PC-3 (cell line): ENCODE measurements at places on chromosomes 13 and 19. TPM values are rescaled to one million over a fixed set of nuclear protein-coding genes. Genes with fewer than 3 reads are reported as not detected.
A peak's percentile ranks its signal among the peaks of the same experiment; 100 is the strongest.

- peak; percentile 94 for DNase-seq
- H3K27me3 ChIP-seq, result no peaks in the 10 kb centered on the region
- peak overlapping the region; percentile 45; the same call in 1 of the 2 replicates for H3K4me3 ChIP-seq
- peaks cover 38% of the 10 kb centered on the region for H3K4me1 ChIP-seq
Observed at GRCh38 chr13:30739761-30740642, 4.7 kb downstream of the ALOX5AP start.

GRCh38 chr19:51292971-51293370 lies 18.5 kb upstream of the IGLON5 start:
- peaks cover 91% of the 10 kb centered on the region for H3K27me3 ChIP-seq
- H3K4me3 ChIP-seq, result no peak overlapping the region
- H3K36me3 ChIP-seq, result no peaks in the 10 kb centered on the region
- H3K27ac ChIP-seq, result no peak overlapping the region
- no peaks in the 10 kb centered on the region for H3K4me1 ChIP-seq
- no peak for DNase-seq

DNA sequence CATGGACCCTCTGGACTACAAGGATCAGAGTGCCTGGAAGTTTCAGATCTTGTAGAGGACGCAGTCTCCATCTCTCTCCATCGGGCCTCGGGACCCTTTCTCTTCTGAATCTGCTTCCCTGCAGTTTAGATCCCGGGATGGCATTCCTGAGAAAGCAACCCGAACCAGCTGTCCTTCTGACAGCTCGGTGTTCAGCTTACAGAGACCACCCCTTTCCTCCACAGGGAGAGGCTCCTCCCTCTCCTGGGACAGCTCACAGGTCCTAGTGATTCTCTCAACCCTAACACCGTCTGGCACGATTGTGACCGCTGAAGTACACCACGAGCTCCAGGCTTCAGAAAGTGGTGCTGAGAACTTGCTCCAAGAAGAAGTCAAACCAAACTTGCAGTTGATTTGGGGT lies 18.2 kb downstream of the CRX start:
- H3K27me3 ChIP-seq, result no peaks in the 10 kb centered on the region
- H3K27ac ChIP-seq, result no peak overlapping the region
- H3K36me3 ChIP-seq, result no peaks in the 10 kb centered on the region
- H3K4me1 ChIP-seq, result no peaks in the 10 kb centered on the region

DNA sequence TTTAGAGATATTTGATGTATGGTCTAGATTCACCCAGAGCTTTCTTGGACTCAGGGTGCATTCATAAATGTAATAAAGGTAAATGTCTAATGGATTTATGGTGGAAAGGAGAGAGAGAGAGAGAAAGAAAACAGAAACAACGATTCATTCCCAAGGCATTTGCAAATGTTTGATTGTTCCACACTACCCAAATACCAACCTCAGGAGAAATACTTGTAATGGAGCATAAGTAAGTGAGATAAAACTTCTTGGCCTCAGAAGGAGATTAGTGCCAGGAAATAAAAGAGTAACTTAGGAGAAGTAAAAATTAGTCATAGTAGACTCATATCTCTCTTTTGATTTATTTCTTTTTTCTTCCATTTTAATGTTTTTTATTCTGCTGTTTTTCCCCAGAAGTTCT lies 40.6 kb upstream of the DGKH start:
- H3K27ac ChIP-seq, result no peak overlapping the region
- H3K4me3 ChIP-seq, result no peak overlapping the region
- H3K36me3 ChIP-seq, result no peaks in the 10 kb centered on the region
- DNase-seq, result peak; percentile 51
- H3K27me3 ChIP-seq, result no peaks in the 10 kb centered on the region

PLVAP gene
- not detected in 2 replicates for total RNA-seq

DNA sequence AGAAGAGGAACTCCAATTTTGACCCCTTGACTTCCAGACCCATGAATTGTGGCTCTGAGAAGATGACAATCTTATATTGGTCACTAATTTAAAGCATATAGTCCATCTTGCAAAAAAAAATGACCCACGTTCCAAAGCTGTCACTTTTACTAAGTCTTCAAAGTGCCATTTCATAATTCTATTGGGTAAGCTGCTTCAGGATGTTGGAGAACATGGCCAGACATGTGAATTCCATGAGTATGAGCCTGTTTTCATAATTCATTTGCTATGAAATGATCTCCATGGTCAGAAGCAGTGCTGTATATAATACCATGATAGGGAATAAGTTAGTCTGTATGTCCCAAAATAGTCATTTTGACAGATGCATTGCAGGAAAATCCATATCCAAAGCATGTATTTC lies 1787.3 kb downstream of the SLITRK5 start:
- no peak overlapping the region for H3K4me3 ChIP-seq
- no peaks in the 10 kb centered on the region for H3K27me3 ChIP-seq
- no peak for DNase-seq
- H3K27ac ChIP-seq, result no peak overlapping the region
- H3K36me3 ChIP-seq, result no peaks in the 10 kb centered on the region

DNA sequence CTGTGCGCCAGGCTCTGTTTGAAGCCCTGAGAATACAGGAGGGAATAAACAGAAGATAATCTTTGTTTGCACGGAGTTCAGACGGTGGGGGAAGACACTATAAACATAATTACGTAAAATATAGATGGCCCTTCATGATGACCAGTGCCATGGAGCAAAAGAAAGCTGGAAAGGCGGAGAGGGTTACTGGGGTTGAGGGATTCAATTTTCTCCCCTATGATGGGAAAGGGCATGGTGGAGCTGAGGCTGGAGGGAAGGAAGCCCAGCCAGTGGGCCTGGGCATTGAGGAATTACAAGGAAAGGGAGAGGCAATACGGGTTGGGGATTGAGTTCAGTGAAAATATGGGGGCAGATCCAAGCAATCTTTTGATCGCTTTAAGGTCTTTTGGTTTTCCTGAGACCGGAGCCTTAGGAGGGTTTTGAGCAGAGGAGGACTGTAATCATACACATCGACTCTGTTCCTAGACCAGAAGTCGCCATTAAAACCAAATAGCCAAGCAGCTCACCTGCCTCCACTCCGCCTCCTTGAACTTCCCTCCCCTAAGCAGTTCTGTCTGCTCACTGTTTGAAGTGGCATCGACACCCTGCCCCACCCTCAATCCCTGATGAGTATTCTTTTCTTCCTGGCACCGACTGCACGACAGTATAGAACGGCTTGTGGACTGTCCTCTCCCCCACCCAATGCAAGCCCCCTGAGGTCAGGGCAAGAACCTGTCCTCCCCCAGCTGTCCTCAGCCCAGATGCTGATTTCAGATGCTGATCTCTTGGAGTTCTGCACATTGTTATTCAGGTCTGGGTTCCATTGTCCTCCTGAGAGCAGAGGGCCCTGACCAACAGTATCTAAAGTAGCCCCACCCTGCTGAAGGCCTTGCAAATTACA lies 813 bp upstream of the ZNF296 start:
- no peak for DNase-seq
- H3K27me3 ChIP-seq, result no peaks in the 10 kb centered on the region

- H3K4me3 ChIP-seq, result no peak overlapping the region
- no peak overlapping the region for H3K27ac ChIP-seq
- peak; percentile 42 for DNase-seq
- peaks cover 40% of the 10 kb centered on the region for H3K4me1 ChIP-seq
- H3K27me3 ChIP-seq, result no peaks in the 10 kb centered on the region
Observed at GRCh38 chr19:50977626-50978025, 6.1 kb downstream of the KLK7 start.

TMEM143 gene
- total RNA-seq, result 1.3 and 7.1 TPM in 2 replicates

DNA sequence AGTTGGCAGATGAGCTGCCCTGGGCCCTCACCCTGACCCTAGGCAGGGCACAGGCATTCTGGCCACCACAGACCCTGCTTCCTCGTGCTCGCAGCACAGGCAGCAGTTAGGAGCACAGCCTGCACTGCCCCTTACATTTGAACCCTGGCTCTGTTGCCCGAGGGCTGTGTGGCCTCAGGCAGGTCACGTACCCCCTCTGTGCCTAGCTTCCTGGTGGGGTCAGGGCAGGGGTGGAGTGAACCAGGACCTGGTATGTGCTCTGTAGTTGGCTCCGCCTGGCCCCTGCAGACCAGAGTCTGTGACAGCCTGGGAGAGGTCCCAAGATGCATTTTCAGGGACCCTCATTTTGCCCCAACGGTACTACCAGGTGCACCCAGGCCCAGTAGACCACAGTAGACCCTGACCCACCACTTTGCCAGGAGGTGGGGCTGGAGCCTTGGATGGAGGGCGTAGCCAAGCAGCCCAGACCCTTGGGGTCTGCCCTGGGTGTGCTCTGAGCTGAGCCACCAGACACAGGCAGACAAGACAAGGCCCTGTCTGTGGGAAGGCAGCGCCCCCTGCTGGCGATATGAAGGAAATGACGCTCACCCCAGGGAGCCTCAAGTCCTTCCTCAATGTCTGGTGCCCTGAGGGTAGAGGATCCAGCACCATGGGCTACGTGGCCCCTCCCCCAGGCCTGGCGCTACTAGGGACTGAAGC lies 9.1 kb downstream of the LYL1 start:
- no peaks in the 10 kb centered on the region for H3K36me3 ChIP-seq
- peaks cover 11% of the 10 kb centered on the region; the same call in 1 of the 2 replicates for H3K4me1 ChIP-seq
- no peaks in the 10 kb centered on the region for H3K27me3 ChIP-seq
- H3K27ac ChIP-seq, result no peak overlapping the region

GRCh38 chr13:25462301-25463125 lies 90.7 kb downstream of the ATP8A2 start:
- no peak for DNase-seq
- no peak overlapping the region for H3K27ac ChIP-seq
- H3K4me1 ChIP-seq, result peaks cover 4% of the 10 kb centered on the region; the same call in 1 of the 2 replicates

GRCh38 chr19:1855828-1856255 lies 7.5 kb downstream of the KLF16 start:
- no peaks in the 10 kb centered on the region for H3K27me3 ChIP-seq
- H3K36me3 ChIP-seq, result no peaks in the 10 kb centered on the region
- DNase-seq, result no peak
- no peak overlapping the region for H3K4me3 ChIP-seq
- H3K4me1 ChIP-seq, result peaks cover 15% of the 10 kb centered on the region; the same call in 1 of the 2 replicates
- H3K27ac ChIP-seq, result no peak overlapping the region

KLK7 gene
- 0.23 and 3.6 TPM in 2 replicates for total RNA-seq

DNA sequence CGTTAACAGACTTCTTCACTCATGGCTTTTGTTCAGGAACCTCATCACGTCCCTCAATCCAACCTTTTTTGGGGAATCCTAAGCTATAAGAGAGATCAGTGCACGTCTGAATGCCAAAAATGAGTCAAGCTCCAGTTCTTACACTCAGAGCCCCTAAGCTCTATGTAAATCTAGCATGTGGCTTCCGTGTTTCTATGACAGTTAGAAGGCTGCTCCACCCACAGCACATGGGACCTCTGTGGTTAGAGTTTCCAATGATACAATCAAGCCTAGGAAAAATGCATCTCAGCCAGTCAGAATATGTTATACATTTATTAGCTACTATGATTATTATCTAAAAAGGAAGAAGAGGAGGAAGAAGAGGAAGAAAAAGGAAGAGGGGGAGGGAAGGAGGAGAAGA lies 135.9 kb downstream of the ENOX1 start:
- DNase-seq, result no peak
- H3K36me3 ChIP-seq, result no peaks in the 10 kb centered on the region
- no peak overlapping the region for H3K4me3 ChIP-seq
- H3K27ac ChIP-seq, result no peak overlapping the region

DNA sequence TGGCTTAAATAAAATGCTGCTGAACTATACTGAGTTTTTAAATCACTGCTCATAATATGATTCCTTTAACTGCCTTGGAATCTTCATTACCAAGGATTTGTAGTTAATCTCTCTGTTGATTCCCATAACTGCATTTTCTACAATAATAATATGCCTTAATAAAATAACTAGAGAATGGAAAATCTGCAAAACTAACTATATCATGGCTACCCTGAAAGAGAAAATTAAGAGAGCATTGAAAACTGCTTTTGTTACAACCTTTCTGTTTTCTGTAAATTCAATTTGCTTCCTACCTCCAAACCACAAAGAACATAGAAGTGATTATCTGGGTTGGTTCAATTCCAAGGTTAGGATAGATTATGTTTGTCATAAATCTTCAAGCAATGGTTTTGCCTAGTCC lies 202.8 kb upstream of the ATXN8OS start:
- no peaks in the 10 kb centered on the region for H3K4me1 ChIP-seq
- H3K27me3 ChIP-seq, result no peaks in the 10 kb centered on the region
- no peak overlapping the region for H3K4me3 ChIP-seq
- no peaks in the 10 kb centered on the region for H3K36me3 ChIP-seq
- DNase-seq, result no peak

GRCh38 chr13:92028695-92029094 lies 630.3 kb downstream of the GPC5 start:
- no peaks in the 10 kb centered on the region for H3K4me1 ChIP-seq
- DNase-seq, result no peak
- no peak overlapping the region for H3K4me3 ChIP-seq
- H3K36me3 ChIP-seq, result no peaks in the 10 kb centered on the region

DNA sequence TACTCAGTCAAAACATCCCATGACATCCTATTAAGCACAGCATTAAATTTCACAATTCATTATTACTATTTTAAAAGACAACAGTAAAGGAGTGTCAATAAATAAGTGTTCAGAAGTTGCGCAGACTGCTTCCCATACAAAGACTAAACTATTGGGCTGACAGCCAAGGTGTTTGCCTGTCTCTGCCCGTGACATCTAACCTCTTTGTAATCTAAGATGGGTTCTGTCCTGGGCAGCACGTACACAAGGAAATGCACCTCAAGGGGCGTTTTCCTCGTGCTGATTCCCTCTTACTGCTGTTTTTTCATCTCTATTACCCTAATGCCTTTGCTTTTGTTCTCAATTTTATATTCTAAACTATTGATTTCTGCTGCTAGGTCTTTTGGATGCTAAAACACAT lies 216.3 kb downstream of the NHLRC3 start:
- H3K4me1 ChIP-seq, result peaks cover 3% of the 10 kb centered on the region

DNA sequence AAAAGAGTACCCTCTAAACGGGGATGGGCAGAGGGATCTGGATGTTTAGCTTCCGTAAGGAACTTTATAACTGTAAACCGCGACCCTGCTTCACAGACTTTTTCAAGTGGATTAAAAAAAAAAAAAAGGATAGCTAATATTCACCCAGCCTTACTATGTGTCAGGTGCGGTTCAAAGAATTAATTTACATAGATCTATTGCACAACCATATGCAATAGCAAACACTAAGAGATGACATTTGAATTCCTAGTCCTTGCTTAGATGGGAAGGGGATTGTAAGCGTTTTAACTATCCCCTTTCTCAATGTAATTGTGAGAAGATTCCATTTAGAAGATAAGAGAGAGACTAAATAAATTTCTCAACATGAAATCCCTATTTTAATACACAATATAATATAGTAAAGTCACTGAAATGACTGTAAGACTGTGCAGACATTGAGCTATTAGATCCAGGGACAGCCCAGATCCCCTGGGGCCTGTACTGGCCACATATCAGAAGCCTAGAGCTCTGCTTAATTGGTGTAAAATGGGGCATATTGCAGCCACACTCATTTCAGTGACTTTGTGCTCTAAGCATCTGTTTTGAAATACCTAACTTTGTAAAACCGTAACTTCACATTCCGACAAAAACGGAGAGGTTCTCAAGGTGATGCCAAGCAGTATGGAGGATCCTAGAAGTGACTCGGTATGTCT lies 13.6 kb downstream of the LATS2 start:
- H3K27me3 ChIP-seq, result no peaks in the 10 kb centered on the region
- peaks cover 3% of the 10 kb centered on the region; the same call in 1 of the 2 replicates for H3K36me3 ChIP-seq
- H3K27ac ChIP-seq, result no peak overlapping the region
- DNase-seq, result no peak

ZNF470 gene
- total RNA-seq, result 0.26 and 0.75 TPM in 2 replicates
